ENCODE measurements at places on chromosomes 16 and 17.

GRCh38 chr17:10061111-10061845, 137.1 kb downstream of the GAS7 start:
- no peak for DNase-seq

- no peak for DNase-seq
Observed at GRCh38 chr17:4895657-4896331, 3.5 kb upstream of the C17orf107 start.

DNA sequence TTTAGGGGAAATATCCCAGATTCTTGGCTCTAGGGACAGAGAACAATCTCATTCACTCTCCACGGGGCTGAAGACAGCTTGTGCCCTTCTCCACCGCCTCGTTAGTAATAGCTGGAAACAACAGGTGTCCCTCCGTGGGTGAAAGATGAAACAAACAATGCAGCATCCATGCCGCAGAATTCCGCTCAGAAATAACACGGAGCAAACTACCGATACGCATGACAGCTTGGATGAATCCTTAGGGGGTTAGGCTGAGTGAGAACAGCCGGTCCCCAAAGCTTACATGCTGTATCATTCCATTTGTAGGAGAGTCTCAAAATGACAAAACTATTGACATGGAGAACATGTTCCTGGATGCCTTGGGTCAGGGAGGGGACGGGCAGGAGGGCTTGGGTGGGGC, 29.4 kb upstream of the CACNG1 start:
- no peak for DNase-seq

DNA sequence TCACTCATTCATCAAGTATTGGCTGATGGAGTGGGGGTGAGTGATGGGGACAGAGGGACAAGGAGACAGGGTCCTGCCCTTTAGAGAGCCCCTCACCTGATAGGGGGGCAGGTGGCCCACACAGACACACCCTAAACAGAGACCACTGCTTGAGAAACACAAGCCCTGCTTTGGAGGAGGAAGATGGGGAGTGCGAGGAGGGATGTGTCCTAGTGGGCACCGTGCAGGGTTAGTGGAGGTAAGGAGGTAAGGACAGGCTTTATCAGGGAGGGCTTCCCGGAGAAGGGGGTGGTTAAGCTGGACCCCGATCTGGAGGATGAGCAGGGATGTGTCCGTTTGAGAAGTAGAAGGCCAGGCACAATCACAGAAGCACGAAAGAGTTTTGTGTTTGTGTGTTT, 8.2 kb upstream of the SMTNL2 start:
- no peak for DNase-seq

GRCh38 chr16:57984443-57985203, 13.7 kb upstream of the CNGB1 start:
- DNase-seq = peak; percentile 90
